ENCODE measurements at places on chromosomes 6 and 20. TPM values are rescaled to one million over a fixed set of nuclear protein-coding genes. Genes with fewer than 3 reads are reported as not detected.
A peak's percentile ranks its signal among the peaks of the same experiment; 100 is the strongest.

The SLC52A3 gene
- total RNA-seq = not detected

DNA sequence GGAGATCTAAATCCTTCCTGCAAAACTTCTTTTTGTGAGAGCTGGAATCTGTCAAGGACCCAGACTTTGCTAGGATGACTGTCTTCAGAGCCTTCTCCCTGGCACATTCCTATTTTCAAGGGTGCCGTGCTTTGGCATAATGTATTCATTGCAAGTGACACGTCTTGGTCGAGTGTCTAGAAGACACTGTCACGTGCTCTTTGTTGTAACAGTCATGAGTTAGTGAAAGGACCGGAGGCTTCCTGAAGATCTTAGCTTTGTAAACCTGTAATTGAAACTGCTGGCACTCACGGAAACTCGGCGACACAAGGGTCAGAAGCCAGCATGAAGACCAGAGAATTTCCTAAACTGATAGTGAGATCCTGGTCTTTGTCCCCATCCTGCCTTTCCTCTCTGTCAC is 19.7 kb upstream of the TAGAP start:
- no peak for DNase-seq

The PBOV1 gene
- not detected for total RNA-seq

The SYTL3 gene
- 5.5 TPM for total RNA-seq

DNA sequence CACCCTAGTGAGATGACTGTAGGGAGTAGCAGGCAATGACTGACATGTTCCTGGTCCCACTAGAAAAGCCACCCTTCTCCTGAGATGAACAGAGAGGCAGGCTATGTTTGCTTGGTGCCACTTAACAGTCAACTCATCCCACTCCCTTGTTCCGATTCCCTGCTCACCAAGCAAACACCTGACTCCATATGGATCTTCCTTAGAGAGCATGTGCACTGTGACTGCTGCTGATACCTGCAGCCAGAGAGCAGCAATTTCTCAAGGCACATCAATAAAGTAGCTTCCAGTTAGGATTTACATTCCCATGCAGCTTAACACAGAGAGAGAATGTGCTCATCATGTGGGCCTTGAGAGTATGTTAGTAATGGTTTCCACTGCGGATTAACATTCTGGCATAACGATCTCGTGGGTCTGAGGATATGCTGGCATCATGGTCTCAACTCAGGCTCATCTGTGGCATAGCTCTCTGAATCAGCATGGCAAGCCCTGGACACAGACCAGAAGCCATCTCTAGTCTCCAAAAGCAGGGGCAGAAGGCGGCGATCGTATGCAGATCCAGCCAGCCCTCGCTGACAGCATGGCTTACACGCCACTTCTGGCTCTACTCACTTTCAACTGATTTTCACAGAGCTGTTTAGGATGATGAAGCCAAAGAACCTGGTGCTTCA is 43.9 kb downstream of the ATXN1 start:
- no peak for DNase-seq

- DNase-seq = no peak
These were observed 60.5 kb downstream of the HS3ST5 start for GRCh38 chr6:114282292-114282691.

DNA sequence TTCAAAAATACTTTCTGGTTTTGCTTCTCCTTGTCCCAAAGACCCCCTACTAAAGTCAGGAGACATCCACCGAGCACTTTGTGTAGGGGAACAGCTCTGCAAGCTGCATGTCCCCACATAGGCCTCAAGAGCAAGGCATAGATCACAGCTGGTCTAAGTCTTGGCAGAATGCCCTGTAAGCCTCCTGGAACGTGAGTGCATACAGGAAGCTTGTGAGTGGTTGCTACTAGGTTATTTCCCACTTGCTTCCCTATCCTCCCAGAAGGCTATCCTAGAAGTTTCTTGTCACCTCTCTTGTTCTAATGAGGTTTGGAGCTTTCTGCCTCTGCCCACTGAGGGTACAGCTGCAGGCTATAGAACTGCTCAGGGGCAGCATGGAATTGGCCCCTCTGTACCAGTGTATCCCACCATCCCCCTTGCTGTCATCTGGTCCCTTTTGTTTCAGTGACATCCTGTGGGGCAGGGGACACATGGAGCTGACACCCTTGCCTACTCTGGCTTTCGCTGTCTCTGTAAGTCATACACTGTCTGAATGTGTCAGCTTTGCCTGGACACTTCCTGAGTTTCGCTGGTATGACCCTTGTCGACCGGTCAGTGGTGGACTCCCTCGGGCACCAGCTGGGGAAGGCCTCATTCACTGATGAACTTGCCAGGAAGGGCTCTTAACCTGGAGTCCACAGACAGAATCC is 35.6 kb upstream of the KCNK16 start:
- peak; percentile 49 for DNase-seq

The TRERF1 gene
- 7.0 TPM for total RNA-seq

DNA sequence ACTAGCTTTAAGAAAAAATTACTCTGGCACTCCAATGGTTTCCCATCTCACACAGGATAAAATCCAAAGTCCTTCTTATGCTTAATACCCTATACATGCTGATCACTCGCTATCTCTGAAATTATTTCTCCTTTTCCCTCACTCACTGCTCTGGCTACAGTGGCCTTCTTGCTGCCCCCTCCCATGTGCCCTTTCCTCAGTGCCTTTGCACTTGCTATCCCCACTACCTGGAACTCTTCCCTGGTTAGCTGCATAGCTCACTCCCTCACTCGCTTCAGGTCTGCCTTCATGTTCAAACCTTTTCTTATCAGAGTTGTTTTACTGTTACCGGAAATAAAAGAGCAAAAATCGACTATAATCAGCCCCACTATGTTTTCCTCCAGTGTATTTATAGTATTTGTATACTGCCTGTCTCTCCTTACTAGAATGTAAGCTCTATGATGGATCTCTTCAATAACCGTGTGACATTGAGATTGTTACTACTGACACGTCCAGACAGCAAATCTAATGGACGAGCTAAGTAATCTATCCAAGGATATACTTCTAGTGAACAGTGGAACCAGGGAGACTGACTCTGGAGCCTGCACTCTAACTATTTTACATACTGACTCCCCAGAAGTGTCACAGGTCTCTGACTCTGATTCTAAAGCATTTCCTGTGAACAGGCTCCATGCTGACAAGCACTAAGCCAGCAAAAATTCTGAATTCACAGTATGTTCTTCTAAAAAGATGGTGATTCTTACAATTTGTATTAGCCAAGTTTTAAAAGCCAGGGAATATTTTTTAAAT is 25.1 kb downstream of the FKBP5 start:
- peak; percentile 76 for DNase-seq

DNA sequence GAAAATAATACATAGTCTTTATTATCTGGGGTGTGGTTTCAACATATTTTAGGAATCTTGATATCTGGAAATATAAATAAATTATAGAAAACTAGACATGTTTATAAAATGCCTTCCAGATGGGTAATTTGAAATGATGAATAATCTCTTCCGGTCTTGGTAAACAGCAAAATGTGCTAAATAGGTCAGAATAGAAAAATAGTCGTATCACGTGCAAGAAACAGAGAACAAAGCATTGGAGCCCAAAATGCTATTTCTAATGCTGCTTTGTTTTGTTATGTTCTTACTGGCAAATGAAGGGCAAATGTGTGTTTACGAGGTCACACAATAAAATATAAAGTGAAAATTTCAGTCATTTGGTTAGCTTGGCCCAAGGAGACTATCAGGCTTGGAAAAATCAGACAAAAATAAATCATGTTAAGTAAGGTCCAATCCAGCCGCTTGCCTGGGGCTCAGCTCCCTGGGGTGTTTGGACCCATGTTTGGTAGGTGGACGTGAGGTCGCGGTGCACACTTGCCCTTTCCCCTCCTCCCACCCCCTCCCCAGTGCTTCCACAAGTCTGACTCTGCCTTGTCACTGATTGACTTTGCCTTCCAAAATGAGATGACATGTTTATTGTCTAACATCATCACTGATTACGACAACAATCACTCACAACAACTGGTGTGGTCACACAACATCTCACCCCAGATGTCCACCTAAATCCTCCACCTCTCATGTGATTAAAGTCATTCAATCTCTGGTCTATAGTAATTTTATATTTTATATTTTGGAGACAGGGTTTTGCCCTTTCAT is 56.0 kb downstream of the RIN2 start:
- no peak for DNase-seq

DNA sequence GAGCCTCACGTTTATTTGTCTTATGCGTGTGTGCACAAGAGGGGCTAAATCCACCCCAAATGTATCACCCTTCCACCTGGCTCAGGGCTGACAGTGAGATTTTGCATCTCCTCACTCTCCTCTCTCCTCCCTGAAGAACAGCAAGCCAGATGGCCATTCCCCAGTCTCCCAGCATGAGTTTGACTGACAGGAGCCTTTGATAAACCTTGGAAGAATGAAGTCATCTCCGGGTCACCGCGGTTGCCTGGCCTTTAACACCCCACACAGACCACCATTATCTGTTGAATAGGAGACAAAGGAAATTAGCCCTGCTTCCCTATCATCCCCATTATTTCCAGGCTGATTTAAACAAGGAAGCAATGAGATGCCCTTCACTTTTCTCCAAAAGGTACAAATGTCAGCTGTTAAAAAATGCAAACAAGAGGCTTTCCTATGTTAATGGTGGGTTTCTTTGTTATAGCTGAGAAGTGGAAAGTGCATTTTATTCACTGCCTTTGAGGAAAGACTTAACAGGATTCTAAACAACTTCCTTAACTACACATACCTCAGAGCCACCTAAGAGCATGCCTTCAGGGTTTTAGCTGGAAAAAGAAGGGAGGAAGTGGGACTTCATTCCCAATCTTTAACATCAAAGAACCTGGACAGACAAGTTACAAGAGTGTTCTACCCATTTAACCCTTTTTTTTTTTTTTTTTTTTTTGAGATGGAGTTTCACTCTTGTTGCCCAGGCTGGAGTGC is 524.8 kb upstream of the ID4 start:
- DNase-seq = no peak

The THEMIS gene
- not detected for total RNA-seq

- peak; percentile 21 for DNase-seq
These were observed 253.4 kb downstream of the PRL start for GRCh38 chr6:22043284-22043962.

The DYNLT2 gene
- 1.4 TPM for total RNA-seq

GRCh38 chr6:37777272-37777834 is 42.2 kb upstream of the ZFAND3 start:
- DNase-seq = no peak

The COL9A3 gene
- total RNA-seq = 0.08 TPM

DNA sequence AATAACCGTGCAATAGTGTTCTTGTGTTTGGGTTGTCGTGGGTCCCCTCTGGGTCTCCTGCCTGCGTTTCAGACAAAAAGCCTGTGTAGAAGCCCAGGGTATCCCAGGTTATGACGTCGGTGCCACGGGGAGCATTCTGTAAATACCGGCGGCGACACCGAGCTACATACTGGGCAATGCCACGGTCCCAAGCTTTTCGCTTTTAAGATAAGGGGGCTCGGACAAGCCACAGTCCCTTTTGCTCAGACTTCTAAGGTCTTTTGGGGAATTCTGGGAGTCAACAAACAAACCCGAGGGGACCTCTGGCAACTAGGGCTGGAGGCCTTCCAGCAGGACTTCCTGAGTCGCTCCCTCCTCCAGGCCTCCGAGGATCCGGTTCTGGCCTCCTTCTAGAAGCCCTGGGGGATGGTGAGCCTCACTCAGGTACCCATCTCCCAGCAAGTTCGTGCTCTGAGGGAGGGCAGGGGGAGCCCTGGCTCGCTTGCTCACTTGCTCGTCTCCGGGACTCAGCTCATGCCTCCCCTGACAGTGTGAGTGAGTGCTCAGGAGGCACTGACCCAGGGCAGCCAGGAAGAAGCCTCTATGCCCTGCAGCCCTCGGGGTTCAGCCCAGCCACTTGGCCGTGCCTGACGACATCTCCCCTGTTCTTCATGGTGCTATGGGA is 62.4 kb upstream of the MRPS10 start:
- peak; percentile 27 for DNase-seq

DNA sequence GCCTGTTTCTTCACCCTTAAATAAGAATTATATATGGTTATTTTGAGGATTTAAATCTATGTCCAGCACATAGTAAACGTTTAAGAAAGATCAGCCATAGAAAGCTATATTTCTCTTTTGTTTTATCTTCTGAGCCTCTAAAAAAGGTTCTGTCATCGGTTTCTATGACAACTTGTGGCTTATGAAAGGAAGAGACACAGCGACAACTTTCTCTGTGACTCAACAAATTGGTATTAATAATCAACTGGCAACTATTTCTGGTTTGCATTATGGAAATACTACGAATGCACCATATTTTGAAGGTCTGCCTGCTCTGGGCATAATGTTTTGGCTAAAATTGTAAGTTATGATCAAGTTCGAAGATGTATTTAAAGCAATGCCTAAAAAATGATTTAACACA is 751.0 kb downstream of the CD109 start:
- peak; percentile 43 for DNase-seq

DNA sequence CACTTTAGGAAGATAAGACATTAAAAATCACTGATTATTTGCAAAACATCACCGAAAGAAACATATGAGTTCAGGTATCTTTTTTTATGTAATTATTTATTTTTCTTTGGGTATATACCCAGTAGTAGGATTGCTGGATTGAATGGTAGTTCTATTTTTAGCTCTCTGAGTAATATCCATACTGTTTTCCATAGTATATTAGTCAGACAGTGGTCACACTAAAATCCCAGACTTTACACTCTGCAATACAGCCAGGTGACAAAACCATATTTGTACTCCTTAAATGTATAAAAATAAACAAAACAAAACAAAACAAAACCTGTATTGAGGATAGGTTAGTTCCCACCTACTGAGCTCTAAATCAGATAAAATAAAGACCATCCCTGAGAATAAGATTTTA is 1024.3 kb upstream of the EYS start:
- DNase-seq = peak; percentile 49

GRCh38 chr6:27279513-27280063 is 32.1 kb downstream of the PRSS16 start:
- no peak for DNase-seq

- DNase-seq = peak; percentile 11
These were observed 410.7 kb upstream of the JAG1 start for GRCh38 chr20:11084508-11084907.

- DNase-seq = peak; percentile 19
These were observed 145.9 kb upstream of the CITED2 start for GRCh38 chr6:139520321-139520768.

The PRICKLE4 gene
- total RNA-seq = 0.39 TPM

GRCh38 chr20:1382670-1383069 is 10.2 kb downstream of the FKBP1A start:
- no peak for DNase-seq

- DNase-seq = no peak
These were observed 717.5 kb downstream of the PTPRT start for GRCh38 chr20:42472198-42472597.

The NINL gene
- total RNA-seq = not detected

GRCh38 chr20:15033269-15033668 is 695.9 kb upstream of the FLRT3 start:
- no peak for DNase-seq

- DNase-seq = no peak
These were observed 11.8 kb downstream of the HRH3 start for GRCh38 chr20:62208061-62208794.

- no peak for DNase-seq
These were observed 35.8 kb upstream of the HLA-C start for GRCh38 chr6:31307669-31308049.

GRCh38 chr6:158705386-158706126 is 55.7 kb downstream of the SYTL3 start:
- DNase-seq = no peak

GRCh38 chr6:155221086-155221485 is 42.7 kb upstream of the CLDN20 start:
- no peak for DNase-seq

The FAM184A gene
- 0.03 TPM for total RNA-seq

The LPIN3 gene
- 0.07 TPM for total RNA-seq
